Stimulated activated CD8-positive, alpha-beta memory T cell treated with anti-CD3 and anti-CD28 coated beads, Interleukin-4, amount 100 ng/mL, for 1 hour (primary cell): ENCODE measurements at places on chromosomes 5 and 9.

GRCh38 chr5:173010547-173011464, 27.2 kb downstream of the ATP6V0E1 start:
- DNase-seq = no peak

DNA sequence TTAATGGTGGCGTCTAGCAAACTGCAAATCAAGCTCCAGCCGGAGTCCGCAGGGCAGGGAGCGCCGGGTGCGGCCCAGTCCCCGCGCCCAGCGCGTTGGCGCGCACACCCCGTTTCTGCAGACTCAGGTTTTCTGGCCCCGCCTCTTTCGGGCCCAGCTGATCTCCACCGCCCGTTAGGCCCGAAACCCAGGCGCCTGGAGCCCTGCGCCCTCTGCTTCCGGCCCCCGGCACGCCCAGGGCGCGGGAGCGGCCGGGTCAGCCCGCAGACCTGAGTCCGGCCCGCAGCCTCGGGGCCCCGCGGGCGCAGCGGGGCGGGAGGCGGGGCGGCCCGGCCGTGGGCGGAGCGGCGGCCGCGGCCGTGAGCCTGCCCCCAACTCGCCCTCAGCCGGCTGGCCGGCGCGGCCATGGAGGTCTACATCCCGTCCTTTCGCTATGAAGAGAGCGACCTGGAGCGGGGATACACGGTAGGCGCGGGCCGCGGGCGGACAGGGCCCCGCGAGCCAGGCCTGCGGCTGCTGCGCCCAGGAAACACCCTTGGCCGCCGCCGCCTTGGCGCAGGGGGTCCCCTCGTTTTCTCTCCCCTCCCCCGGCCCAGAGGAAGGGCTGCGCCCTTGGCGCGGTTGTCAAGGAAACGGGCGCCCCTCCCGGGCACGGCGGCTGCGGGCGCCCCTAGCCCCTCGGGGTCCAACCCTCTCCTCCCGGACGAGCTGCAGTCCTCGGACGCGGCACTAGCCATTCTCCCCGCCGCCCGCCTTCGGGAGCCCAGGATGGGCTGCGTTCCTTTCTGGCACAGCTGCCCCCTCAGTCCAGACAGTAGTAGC, at the start of gene SNX24:
SNX24 (plus strand) TSS at position 385 of the 822 bp plus-strand sequence; CDS start at position 406, 21 bp downstream.
- peak; percentile 13 for DNase-seq

GRCh38 chr5:81751836-81752643, 1.1 kb upstream of the SSBP2 start:
- DNase-seq = no peak

DNA sequence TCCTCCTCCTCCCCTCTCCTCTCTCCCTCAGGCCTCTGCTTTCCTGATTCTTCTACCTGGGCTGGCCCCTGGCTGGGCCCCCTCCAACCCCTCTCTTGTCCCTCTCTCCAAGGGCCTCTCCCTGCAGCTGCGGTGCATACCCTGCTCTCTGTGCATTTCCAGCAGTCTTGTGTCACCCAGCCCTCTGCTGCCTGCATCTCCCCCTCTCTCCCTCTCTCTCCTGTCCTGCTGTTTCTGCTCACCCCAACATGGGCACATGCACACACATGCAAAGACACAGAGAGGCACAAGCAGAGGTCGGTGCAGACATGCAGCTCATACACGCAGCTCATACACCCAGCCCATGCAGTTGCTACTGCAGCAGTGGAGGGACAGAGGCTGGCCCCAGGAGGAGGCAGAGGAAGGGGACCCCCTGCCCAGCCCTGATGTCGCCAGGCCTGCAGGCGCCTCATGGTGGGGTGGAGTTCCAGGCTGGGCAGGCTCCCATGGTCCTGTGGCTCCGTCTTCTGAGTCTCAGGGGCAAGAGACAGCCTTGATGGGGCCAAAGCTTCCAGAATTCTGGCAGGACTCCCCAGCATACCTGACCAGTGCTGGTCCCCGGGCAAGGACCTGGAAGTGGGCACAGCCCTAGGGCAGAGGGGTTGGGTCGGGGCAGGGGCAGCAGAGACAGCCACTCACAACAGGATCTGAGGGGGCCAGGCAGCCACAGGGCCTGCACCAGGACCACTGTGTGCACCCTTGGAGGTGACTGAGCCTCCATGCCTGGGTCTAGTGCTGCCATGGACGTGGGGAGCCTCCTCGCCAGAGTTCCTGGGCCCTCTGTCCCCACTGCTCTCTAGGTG, 216.9 kb downstream of the C9orf50 start:
- DNase-seq = no peak

- no peak for DNase-seq
Observed at GRCh38 chr5:139117342-139117884, 80.8 kb downstream of the SIL1 start.

DNA sequence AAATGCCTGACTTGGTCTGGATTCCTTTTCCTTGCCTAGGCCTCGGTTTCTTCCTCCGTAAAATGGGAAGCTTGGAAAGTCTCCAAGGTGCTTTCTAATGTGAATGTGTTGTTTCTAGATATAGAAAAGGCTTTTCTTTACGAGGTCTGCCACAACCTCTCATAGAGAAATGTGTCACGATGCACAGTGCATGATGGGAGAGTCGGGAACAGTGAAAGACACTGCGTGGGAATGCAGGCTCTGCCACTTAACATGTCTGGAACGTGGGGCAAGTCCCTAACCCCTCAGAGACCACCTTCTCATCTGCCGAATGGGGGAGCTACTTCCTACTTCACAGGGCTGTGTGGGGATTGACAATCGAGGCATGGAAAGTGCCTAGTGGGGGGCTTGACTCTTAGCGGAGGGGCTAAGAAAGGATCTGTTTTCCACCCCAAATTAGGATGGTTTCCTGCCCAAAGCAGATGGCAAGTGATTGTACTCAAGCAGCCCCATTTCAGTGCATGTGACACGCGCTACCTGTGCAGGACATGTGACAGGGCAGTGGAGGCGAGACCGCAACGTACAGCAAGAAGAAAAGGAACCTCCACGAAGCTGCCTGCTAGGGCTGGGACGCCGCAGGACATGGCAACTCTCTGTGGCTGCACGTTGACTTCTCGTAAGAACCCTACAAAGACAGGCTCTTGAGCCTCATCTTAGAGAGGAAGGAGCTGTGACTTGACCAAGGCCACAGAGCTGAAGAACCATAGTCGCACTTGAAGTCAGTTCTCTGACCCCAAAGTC, 115.2 kb downstream of the CRB2 start:
- no peak for DNase-seq

DNA sequence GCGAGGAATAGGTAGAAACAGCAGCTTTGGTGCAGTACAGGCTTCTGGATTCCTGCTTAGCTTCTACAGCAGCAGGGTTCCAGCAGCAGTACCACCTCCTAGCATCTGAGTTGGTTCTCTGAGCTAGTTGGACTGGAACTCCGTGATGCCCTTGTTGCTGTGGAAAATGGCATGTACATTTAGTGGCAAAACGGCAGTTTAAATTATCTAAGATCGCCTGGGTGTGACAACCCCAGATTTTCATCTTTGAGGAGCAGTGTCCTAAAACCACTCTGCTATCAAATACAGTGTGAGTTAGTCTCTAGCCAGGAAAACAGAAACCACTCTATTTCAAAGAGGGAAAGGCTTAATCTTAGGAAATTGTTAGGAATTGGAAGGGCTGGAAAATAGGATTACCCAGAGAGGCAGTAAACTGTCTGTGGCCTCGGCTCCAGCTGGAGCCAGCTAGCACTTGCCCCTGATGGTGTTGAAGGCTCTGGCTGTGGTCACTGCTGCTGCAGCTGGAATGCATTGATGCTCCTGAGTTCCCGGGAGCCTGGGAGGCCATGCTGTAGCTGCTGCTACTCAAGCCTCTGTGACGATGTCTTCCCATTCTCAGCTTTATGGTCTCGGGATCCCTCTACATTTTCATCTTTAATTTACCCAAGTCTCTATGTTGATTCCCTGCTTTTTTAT, 29.4 kb downstream of the RAD23B start:
- DNase-seq = no peak
